Stimulated activated CD8-positive, alpha-beta memory T cell treated with anti-CD3 and anti-CD28 coated beads, Interleukin-4, amount 100 ng/mL, for 48 hours (primary cell): ENCODE measurements at places on chromosomes 11 and 22.

- no peak for DNase-seq
Observed at GRCh38 chr11:134040386-134041302, 28.2 kb upstream of the JAM3 start.

- DNase-seq, result no peak
Observed at GRCh38 chr11:116176484-116177005, 596.2 kb downstream of the BUD13 start.

GRCh38 chr11:72657411-72658100, 16.7 kb downstream of the PDE2A start:
- no peak for DNase-seq

DNA sequence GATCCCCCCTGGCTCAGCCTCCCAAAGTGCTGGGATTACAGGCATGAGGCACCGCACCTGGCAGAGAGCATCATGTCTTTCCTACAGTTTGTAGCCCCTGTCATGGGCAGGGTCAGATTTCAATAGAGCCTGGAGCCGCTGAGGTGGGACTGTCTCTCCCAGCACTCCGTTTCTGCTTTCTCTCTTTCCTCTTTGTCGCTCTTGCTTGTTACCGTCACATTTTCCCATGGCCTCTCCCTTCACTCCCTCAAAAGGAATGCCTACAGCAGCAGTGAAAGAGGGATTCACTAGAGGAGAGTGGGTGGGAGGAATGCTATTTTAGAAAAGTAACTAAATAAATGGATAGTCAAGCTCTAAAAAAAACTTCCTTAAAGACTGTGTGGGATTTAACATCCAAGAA, 136.7 kb upstream of the TTC12 start:
- DNase-seq, result no peak

DNA sequence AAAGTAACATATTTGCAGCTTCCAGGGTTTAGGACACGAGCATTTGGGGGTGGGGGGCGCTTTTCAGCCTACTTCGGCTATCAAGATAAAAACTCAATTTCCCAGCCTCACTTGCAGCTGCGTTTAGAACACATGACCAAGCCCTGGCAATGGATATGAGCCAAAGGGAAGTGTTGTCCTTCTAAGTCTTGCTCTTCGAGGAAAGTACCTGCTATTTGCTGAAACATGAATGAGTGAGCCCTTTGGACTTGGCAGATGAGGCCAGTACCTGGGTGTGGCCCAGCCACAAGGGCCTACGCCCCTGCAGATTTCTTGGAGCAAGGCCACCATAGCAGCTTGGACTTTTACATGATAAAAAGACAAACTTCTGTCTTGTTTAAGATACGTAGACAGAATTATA, 60.2 kb upstream of the SORL1 start:
- DNase-seq, result no peak

GRCh38 chr11:56890584-56891305, 98.0 kb upstream of the OR5AK2 start:
- no peak for DNase-seq

GRCh38 chr11:8021920-8022319, 34.8 kb downstream of the EIF3F start:
- DNase-seq, result no peak

DNA sequence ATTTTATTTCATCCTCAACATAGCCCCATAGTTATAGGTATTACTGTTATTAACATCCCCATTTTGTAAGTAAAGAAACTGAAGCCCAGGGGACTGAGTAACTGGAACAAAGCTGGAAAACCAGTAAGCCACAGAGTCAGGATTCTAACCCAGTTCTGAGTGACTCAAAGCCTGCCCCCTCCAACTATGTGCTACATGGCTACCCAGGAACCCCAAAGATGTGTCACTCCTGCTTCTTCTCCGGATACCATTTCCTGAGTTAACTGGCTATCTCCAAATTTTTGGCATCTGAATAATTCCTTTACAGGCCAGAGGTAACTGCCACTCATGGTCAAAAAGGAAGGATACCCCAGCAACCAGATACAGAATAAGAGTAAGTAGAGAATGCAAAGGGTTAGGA, 43.6 kb downstream of the TENM4 start:
- no peak for DNase-seq

- no peak for DNase-seq
Observed at GRCh38 chr11:134072844-134073243, 4.0 kb downstream of the JAM3 start.

GRCh38 chr22:28428271-28428670, 251.4 kb downstream of the TTC28 start:
- no peak for DNase-seq

GRCh38 chr11:45786272-45786671, 18.7 kb upstream of the SLC35C1 start:
- DNase-seq, result no peak
